Forelimb muscle (tissue), 1 donor: ENCODE measurements at places on chromosomes 11 and 22. TPM values are rescaled to one million over a fixed set of nuclear protein-coding genes. Genes with fewer than 3 reads are reported as not detected.

Gene PYGM
- 294 TPM for polyA plus RNA-seq

Gene VSTM5
- 0.48 TPM for polyA plus RNA-seq

Gene ZC3H7B
- 36.5 TPM for polyA plus RNA-seq

Gene PRPF19
- 56.6 TPM for polyA plus RNA-seq

DNA sequence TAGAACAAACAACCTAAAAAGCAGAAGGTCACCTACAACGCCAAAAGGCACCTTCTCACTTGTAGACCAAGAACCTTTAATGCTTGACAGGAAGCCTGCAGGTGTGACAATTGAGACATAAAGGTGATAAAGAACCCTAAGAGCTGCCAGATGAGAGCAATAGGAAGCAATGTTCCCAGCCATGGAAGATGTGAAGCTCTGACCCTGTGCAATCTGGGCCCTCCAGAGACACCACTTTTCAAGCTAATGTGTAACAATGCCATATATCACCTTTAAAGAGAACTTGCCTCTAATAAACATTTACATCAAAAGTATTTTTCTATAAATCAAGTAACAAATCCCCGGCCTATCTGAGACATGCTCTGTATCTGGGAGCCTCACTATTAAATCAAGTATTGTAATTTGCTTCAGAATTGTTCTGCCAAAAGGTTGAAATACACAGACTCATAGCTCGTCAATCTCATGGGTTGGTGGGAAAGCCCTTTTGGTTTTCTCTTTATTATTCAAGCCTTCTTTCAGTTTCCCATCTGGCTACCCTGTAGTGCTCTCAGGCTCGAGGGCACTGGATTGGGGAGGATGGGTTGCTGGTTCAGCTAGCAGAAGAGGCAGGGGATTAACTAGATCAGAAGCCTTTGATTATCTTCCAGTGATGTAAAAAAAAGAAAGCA is 368.9 kb downstream of the BUD13 start:
- DNase-seq: no peak

DNA sequence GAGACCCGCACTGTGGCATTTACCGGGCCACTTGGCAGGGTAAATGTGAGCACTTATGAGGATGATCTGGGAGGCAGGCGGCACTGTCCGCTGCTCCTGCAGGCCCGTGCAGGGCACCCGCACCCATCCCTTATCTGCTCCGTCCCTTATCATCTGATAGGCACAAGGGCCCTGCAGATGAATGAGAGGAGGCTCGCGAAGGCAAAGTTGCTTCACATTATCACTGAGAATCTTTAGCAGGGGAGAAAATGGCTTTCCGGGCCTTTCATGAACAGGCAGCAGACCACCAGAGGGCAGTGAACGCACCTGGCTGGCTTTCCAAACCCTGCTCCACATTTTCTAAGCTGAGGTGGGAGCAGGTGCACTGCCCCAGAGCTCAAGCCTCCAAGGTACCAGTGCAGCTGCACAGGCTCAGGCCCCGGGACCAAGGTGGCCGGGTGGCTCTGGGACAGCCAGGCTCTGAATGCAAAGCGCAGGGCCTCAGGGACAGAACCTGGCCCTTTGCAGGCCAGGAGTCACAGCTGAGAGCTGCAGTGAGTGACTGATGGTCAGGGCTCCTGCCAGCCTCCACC is 165.6 kb downstream of the SHANK2 start:
- DNase-seq: peak; percentile 1

GRCh38 chr22:21683401-21683811 is 17.6 kb downstream of the PPIL2 start:
- DNase-seq: no peak

- no peak for DNase-seq
Measured at GRCh38 chr11:65742353-65742752, 21.8 kb upstream of the RNASEH2C start.

- no peak for DNase-seq
Measured at GRCh38 chr11:66391322-66391721, 19.8 kb upstream of the SLC29A2 start.

DNA sequence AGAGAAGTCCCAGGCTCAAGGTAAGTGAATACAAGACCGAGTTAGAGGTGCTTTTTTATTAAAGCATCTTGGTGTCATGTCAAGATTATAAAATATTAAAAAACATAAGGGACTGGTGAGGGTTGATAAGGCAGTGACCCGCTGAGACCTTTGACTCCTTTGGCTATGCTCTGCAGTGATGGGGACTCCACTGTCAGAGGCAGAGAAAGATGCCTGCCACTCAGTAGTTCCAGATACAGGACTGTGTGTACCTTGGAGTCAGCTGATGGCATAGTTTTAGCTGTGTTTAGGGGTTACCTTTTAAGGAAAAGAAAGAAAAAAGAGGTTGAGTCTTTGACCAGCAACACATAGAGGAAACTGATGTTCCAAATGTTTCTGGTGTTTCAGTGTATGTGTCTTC is 40.8 kb downstream of the SHISA8 start:
- DNase-seq: no peak

DNA sequence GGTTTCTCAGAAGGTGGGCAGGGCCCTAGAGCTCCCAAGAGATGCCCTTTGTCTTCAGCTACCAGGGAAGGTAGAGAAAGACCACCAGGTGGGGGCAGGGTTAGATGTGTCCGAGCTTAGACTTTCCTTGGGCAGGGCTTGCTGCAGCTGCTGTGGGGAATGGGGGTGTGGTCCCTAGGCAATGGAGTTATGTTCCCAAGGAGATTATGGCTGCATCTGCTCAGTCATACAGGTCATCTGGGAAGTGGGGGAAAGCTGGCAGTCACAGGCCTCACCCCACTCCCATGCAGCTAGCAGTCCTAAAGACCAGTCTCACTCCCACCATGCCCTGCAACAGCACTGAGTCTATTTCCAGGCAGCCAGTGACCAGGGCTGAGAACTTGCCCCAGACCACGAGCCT is 29.5 kb downstream of the MMP27 start:
- DNase-seq: no peak

- no peak for DNase-seq
Measured at GRCh38 chr11:77322926-77323590, 21.6 kb upstream of the GDPD4 start.

DNA sequence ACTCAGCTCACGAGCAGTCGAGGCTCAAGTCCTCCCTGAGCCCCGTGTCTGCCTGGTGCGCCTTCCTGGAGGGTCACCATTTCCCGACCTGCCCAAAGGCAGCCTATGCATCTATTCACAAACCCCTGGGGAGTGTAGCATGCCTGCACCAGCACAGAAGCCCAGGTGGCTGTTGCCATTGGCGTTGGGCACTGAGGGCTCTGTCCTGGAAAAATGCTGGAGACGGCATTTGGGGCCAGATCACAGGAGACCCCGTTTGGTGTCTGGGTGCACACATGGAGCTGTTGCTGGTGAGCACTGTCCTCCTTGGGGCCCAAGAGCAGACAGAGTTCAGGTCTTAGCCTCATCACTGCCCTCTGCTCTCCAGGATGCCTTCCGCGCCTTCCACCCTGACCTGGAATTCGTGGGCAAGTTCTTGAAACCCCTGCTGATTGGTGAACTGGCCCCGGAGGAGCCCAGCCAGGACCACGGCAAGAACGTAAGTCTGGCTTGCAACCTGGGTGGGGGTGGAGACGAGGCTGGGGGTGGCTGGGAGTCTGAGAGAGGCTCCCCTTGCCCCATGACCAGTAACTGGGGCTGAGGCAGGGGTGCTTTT is 9.4 kb downstream of the FADS2 start:
- DNase-seq: no peak
